ENCODE measurements at places on chromosomes 3 and 15. TPM values are rescaled to one million over a fixed set of nuclear protein-coding genes. Genes with fewer than 3 reads are reported as not detected.

GAP43 gene
- total RNA-seq: 2.6 TPM

GOLGA8S gene
- 1.1 TPM for total RNA-seq

GRK7 gene
- 0.08 TPM for total RNA-seq

GHRL gene
- 0.48 TPM for total RNA-seq

ATP13A4 gene
- total RNA-seq: not detected

SNTN gene
- total RNA-seq: not detected

CHCHD6 gene
- total RNA-seq: 12.1 TPM

GPR156 gene
- total RNA-seq: 0.11 TPM

ZNF860 gene
- 0.16 TPM for total RNA-seq

ROBO2 gene
- 0.11 TPM for total RNA-seq

EBLN2 gene
- total RNA-seq: 1.9 TPM
